Neural crest cell (in vitro differentiated cells): ENCODE measurements at places on chromosomes 2 and 18. TPM values are rescaled to one million over a fixed set of nuclear protein-coding genes. Genes with fewer than 3 reads are reported as not detected.

GAL3ST2 gene
- 0.28 TPM in 1 of 2 replicates, not detected in the other for total RNA-seq

C2orf78 gene
- total RNA-seq, result not detected in 2 replicates

RAB10 gene
- total RNA-seq, result 112 and 113 TPM in 2 replicates

TFPI gene
- 7.0 and 8.0 TPM in 2 replicates for total RNA-seq

MROH2A gene
- total RNA-seq, result not detected in 2 replicates

- DNase-seq, result no peak
Measured at GRCh38 chr2:119371111-119371510, 4.3 kb downstream of the DBI start.

CD8B2 gene
- total RNA-seq, result not detected in 2 replicates

HOXD3 gene
- 1.5 and 1.9 TPM in 2 replicates for total RNA-seq

DNA sequence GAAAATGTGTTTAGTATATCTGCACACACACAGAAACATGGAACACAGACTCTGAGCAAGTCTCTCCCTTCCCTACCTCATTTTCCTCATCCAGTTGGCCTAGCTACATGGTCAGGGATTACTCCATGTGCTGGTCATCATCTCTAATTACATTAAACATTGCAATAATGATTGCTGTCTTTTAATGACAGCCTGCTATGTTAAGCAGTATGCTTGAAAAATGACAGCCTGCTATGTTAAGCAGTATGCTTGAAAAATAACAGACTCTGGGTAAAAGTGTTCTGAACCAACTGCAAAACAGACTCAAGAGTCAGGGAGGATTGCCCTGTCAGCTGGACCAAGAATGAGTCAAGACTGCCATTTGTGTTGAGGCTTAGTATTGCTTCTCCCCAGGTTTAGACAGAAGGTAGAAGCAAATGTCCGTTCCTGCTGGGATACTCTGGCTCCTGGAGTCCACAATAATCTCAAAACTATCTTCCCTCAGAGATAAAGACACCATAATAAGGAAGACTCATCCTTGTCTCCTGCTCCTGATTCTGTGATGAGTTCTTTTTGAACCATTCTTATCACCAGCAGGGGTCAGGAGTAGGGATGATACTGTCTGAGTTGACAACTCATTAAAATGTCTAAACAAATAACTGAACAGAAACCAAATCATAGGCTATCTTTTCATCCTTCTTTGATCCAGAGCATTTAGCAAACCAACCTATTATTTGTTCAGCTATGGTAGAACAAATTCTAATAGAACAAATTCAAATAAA lies 57.7 kb downstream of the CCDC93 start:
- DNase-seq, result no peak

GAD1 gene
- total RNA-seq, result 0.39 and 0.82 TPM in 2 replicates

DRC1 gene
- 0.30 and 0.45 TPM in 2 replicates for total RNA-seq

DNA sequence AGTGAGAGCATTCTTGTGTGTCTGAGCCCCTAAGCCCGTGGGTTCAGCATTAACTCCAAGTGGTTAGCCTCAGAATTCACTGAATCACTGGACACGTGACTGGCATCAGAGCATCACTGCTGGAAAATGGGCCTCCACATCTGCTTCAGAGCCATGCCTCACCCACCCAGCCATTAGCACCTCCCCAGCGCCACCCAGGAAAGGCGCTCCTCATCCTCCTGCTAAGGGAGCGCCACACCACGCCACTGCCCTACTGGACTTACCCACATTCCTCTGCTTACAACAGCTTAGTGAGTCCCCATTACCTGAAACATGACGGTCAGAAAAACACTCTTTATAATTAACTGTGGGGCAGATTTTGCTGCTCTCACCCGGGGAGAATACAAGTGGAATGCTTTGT lies 442.6 kb upstream of the MYT1L start:
- DNase-seq, result no peak

LAMA3 gene
- total RNA-seq, result 0.25 and 0.35 TPM in 2 replicates

ZBTB7C gene
- total RNA-seq, result 0.45 and 0.61 TPM in 2 replicates

DNA sequence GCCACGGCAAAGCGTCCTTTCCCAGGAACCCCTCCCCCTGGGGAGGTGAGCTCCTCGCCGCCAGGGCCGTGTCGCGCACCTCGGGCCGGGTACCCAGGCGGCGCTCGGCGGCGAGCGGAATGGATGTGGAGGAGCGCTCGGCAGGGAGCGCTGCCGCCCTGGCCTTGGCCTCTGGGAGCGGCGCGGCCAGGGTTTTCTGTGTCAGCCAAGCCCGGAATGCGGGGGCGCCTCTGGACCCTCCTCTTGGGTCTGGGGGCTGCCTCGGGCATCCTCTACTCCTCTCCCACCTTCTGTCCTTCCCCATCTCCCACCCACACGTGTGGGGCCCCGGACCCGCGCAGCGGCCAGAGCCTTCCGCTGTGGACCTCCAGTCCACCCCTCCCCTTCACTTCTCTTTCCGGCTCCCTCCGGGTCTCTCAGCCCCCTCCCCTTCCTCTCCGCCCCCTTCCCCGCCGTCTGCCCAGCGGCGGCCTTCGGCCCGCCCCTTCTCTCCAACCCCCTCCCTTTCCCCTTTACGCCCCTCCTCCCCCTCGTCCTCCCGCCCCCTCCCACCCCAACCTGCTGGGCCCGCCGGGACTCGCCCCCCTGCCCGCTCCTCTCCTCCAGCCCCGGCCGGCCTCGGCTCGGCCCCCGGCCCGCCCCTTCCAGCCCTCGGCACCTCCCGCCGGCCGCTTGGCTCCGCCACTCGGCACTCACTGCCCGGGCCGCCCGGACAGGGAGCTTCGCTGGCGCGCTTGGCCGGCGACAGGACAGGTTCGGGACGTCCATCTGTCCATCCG lies at the start of gene MERTK:
Gene MERTK, plus strand, starts transcription at position 684 of the 779 bp plus-strand sequence. CDS start 129 bp downstream, outside the sequence.
- DNase-seq, result peak; percentile 81

- no peak for DNase-seq
Measured at GRCh38 chr2:99987160-99987559, 155.2 kb downstream of the AFF3 start.

- no peak for DNase-seq
Measured at GRCh38 chr2:190805126-190805525, 75.5 kb upstream of the GLS start.

DNA sequence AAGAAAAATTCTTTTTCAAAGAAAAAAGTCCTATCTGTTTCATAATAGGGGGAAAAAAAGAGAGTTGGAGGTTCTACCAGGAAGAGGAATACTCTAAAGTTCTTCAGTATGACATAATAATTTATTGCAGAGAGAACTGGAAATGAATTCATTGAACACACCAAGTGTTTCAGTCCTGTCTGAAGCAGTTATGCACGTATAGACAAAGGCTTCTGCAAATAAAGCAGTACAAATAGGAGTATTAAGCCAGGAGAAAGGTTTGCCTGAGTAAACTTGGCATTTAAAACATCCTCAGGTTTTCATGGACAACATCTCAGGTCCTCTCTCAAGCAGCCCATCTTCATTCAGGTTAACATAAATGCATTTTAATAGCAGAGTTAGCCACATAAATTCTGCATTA lies 141.6 kb downstream of the CCDC148 start:
- DNase-seq, result no peak

ANKRD30BL gene
- total RNA-seq, result not detected in 2 replicates

DNA sequence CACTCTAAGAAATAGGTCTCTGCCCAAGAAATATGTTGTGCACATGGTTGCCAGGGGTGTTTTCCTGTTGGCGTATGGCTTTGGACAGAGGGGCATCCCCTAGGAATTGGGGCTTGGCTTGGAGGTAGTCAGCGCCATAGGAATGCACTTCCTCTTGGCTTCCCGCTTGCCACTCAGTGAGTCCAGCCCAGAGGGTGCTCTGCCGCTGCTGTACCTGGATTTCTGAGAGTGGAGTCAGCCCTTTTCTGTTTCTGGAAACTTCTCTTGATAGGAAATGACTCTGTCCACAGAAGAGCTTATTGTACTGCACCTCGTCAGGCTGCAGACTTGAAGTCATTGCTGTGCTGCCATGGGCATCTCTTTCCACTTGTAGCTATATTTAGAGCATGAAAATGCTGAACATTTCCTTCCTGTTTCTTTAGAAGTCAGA lies 116.7 kb upstream of the MGAT5 start:
- DNase-seq, result no peak

- peak; percentile 4 for DNase-seq
Measured at GRCh38 chr2:6866275-6866671, 566 bp upstream of the CMPK2 start.

DNA sequence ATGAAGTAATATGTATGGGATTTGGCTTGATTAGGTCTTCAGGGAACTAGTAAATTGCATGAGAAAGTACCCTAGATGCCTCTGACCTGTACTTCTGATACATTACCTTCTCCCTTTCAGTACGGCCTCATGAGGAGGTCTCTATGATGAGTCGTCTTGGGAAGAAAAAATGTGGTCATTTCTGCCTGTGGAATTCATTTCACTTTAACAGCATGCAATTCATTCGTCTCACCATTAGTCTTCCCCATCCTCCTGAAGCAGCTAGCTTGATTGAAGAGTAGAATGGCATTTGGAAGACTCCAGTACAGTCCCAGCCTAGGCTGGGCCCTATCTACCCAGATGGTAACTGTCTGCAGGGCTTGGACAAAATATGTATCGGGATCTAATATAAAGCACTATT lies 52.2 kb downstream of the TMX3 start:
- no peak for DNase-seq

GRCh38 chr2:36356298-36356989 lies 866 bp downstream of the CRIM1 start:
- DNase-seq, result peak; percentile 43

DNA sequence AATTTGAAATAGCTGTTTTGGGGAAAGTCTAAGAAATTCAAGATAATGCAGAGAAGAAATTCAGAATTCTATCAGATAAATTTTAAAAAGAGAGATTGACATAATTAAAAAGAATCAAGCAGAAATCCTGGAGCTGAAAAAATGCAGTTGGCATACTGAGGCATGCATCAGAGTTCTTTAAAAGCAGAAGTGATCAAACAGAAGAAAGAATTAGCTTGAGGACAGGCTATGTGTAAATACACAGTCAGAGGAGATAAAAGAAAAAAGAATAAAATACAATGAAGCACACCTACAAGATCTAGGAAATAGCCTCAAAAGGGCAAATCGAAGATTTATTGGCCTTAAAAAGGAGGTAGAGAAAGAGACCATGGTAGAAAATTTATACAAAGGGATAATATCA lies 57.1 kb downstream of the CYTIP start:
- DNase-seq, result no peak

GRCh38 chr2:21034156-21034971 lies 9.5 kb downstream of the APOB start:
- DNase-seq, result no peak

GRCh38 chr2:30421604-30422443 lies 25.2 kb upstream of the LCLAT1 start:
- peak; percentile 27 for DNase-seq

- peak; percentile 48 for DNase-seq
Measured at GRCh38 chr18:63322908-63323634, 3.5 kb upstream of the BCL2 start.

POLE4 gene
- total RNA-seq, result 49.3 and 49.6 TPM in 2 replicates

TMEM169 gene
- 29.7 and 34.8 TPM in 2 replicates for total RNA-seq

DNA sequence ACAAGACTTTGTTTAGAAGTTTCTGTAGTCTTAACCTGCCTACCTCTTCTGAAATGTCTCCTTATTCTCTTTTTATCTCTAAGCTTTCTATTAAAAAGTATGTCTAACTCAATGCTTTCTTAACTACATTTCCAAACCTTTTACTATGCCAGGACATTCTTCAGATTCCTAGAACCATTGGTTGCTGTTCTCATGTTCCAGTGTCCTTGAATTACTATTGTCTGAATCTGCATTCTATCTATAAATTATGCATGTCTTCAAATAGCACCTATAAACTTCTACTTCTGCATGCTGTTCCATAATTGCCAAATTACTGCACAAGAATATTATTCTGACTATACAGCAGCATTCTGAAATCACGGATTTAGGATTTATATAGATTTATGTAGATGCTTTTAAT lies 166.0 kb upstream of the VWC2L start:
- DNase-seq, result no peak

GKN2 gene
- total RNA-seq, result not detected in 2 replicates

PMAIP1 gene
- total RNA-seq, result 4.2 and 4.6 TPM in 2 replicates

- no peak for DNase-seq
Measured at GRCh38 chr18:79211844-79212243, 142.7 kb downstream of the ATP9B start.

GRCh38 chr2:27296481-27296880 lies 11.8 kb downstream of the UCN start:
- DNase-seq, result no peak

DNA sequence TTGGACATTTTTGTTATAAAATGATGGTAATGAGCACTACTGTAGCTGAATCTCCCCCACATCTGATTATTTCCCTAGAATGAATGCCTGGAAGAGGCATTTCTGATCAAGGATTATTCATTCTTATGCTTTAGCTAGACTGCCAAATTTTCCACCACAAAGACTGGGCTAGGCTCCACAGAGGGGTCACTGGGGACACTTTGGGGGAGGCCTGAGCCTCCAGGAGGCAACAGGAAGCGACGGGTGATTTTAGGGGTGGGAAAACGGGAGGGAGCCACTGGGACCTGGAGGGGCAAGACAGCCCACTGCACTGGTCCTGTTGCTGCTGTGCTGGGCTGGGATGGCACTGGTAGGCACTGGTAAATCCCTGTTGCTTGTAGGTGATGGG lies 2.4 kb upstream of the ASB1 start:
- DNase-seq, result no peak

ITGA4 gene
- 74.4 and 75.6 TPM in 2 replicates for total RNA-seq

DNA sequence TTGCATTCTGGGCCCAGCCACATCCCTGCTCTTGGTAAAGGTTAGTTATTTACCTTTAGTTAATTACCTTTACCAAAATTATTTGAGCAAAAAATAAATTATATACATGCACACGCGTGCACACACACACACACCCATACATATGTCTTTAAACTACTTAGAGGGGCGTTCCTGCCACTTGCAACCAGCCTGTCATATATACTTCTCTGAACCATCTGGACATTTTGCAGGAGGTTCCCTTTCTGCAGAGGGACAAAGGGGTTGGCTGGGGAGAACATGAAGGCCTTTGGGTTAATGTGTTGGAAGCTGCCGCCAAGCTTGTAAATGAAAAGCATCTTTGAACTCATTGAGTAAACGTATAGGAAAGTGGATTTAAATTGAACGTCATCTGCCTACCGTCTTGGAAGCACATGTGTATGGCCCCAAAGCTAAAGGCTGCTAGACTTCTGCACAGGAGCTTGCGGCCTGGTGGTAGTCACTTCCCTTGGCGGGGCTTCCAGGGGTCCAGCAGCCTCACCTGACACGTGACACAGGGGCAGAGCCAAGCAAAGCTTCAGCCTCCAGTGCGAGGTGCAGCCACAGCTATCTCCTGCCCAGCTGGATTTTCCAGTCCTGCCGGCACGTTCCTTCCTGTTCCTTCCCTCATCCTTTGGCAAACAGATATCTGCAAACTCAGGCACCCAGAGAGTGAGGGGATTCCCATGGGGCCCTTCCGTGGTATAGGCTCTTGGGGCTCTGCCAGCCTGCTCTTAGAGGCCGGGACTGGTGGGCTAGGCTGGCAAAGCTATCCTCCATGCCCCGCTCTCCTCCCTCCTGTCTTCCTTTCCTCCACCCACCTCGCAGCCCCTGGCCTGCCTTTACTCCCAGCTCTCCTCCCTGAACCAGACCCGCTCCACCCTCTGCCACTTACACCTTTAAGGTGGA lies 46.1 kb downstream of the SERTAD2 start:
- DNase-seq, result no peak
